ENCODE measurements at places on chromosomes 7 and 10.

DNA sequence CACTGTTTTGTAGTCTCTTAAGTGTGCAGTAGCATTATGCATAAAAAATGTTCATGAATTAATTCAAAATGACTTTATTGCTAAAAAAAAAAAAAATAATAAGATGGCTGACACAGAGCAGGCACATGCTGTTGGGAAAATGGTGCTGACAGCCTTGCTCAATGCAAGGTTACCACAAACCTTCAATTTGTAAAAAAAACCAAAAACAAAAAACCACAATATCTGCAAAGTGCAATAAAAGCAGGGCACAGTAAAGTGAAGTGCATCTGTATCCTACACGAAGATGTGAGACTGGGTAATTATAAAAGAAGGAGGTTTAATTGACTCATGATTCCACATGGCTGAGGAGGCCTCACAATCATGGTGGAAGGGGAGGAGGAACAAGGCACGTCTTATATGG, 185.8 kb downstream of the USP6NL start:
- DNase-seq, result no peak

DNA sequence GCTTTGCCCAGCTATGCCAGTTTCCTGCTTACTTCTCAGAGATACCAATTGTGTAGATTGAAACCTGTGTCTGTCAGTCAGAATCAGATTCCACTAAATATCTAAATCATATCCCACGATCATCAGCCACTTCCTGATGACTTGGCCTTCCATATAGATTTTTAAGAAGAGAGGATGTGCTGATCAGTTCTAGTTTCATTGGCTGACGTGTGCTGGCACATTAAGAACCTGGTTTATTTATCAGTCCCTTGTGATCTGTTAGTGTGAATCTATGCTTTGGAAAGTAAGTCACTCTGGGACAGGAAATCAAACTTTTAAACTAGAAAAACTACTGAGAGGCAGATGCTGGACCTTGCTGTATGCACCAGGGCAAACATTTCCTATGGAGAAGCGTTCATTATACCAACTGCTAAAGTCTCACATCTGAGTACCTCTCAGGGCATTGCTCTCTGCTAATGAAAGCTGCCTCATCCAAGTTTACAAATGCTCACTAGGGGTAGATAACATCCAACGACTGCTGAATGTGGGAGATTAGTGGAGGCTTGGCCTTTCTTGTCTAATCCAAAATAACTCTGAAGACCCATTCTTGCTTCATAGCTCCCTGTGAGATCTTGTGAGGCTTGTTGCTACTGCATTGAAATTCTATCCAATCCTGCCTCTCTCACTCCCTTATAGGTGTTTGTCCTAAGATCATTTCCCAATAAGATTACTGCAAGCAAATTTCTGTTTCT, 109.1 kb downstream of the ARL4A start:
- DNase-seq, result no peak

GRCh38 chr10:86628311-86628710, 26.0 kb upstream of the OPN4 start:
- DNase-seq, result no peak

DNA sequence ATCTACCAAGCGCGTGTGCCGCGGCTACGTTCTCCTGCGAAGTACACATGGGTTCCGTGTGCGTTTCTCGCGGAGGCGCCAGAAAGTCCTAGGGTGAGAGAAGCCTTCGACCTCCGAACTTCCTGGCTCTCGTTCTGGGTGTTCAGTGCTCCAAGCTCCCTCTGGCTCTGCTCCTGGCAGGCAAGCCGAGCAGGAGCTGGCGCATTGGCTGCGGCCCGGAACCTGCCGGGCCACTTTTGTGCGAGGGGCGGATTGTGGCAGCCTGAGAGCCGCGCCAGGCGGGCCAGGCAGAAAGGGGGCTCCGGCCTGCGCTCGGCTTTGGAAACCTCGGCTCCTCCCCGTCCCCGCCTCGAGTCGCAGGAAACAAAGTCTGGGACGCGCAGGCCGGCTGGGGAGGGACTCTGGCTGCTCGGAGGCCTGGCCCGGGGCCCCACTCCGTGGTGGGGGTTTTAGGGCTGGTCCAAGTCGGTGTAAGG, 9.6 kb downstream of the EMX2 start:
- DNase-seq, result no peak

DNA sequence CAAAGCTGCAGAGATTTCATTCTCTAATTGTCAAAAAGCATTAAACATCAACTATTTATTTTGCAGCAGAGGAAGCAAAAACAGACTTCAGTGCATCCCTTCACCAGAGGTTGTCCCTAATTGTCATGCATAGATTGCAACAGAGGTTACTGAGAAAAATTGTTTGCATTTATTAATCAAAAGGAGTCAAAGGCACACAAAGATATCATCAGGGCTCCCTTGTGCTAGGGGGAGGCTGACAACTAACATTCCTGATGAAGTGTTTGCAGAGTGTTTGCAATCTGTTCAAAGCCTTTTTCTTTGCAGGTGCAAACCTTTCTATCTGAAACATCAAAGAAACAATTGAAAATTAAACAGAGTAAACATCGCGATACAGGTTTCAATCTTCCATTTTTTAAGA, 227.5 kb downstream of the TEX36 start:
- DNase-seq, result peak; percentile 69
